Epithelial cell of esophagus (primary cell): ENCODE measurements at places on chromosomes 3 and 15.

GRCh38 chr3:54424292-54424691 is 301.9 kb downstream of the CACNA2D3 start:
- no peak for DNase-seq

DNA sequence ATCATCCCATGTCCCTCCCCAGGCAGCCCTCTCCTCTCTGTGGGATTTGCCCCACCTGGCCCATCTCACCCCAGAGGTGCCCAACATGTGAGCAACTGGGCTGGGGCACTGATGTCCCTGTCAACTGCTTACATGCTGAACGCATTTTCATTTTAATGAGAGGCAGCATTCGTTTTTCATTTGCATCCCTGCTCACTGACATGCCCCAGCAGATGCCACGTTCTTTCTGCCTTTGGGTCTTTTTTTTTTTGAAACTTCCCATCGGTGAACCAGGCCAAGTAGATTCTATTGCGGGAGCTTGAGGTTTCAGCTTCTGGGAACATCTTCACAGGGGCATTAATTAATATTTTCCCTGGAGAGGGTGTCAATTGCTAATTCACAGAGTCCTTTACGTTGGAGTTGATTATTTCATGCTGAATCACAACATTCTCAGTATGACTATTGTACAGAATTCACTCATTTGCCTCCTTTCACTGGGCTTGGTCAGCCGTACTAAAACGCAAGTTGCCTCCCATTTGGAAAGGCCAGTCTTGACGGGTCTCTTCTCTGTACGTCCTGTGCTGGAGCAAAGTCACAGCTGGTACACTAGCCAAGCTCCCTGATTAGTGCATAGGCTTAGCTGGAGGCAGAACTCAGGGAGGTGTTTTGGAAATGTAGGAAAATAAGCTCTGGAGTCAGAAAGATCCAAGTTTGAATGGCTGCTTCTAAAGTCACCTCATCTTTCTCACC is 69.8 kb downstream of the CHRNA7 start:
- no peak for DNase-seq

DNA sequence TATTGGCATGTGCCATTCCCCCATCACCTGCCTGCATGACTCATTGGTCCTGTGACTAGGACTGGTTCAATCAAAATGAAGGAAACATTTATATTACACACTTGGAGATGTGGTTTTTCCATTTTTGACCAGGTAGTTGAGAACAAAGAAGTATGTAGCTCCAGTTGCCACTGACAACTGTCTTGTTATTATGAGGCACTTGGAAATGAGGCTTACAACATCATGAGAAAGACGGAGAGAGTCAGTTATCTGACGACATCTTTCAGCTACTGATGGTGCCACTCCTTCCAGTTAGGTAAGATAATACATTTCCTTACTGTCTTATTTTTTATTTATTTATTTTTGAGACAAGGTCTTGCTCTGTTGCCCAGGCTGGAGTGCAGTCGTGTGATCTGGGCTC is 21.8 kb upstream of the PROK2 start:
- DNase-seq = no peak

- DNase-seq = no peak
These were observed 201.1 kb upstream of the RGMA start for GRCh38 chr15:93289941-93290617.

DNA sequence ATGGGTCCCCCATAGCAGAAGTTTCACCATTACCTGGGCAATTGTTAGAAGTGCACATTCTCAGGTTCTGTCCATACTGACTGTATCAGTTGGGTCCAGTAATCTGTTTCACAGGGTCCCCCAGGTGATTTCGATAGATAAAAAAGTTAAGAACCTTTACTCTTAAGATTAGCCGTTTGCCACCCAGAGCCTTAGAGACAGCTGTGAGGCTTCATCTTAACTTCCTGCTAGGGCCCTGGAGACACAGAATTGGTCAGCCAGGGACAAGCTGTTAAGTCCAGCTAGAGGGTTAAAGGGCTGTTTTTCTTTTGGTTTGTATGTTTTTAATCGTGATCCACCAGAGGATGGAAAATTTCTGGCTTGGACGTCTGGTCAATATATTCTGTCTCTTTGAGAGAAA is 6.7 kb downstream of the FAM162A start:
- DNase-seq = no peak

- no peak for DNase-seq
These were observed 13.3 kb downstream of the HRG start for GRCh38 chr3:186679151-186679550.

GRCh38 chr15:25242957-25243799 is 195.6 kb downstream of the UBE3A start:
- no peak for DNase-seq

DNA sequence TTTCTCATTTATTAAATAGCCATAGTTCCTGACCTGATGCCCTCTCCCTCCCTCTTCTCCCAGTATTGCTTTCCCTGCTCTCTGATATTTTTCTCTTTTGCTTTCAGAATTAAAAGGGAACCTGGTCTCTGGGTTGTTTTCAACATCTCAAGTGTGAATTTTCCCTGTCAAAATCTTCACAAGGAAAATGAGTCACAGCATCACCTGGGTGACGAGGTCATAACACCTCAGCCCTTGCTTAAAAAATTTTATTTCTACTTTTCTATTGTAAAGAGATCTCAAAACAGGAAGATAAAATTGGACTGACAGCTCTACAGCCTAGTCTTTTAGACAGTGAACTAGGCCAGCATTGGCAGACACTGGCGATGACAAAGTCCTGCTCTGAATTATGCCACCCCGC is 40.1 kb downstream of the GAP43 start:
- DNase-seq = no peak

DNA sequence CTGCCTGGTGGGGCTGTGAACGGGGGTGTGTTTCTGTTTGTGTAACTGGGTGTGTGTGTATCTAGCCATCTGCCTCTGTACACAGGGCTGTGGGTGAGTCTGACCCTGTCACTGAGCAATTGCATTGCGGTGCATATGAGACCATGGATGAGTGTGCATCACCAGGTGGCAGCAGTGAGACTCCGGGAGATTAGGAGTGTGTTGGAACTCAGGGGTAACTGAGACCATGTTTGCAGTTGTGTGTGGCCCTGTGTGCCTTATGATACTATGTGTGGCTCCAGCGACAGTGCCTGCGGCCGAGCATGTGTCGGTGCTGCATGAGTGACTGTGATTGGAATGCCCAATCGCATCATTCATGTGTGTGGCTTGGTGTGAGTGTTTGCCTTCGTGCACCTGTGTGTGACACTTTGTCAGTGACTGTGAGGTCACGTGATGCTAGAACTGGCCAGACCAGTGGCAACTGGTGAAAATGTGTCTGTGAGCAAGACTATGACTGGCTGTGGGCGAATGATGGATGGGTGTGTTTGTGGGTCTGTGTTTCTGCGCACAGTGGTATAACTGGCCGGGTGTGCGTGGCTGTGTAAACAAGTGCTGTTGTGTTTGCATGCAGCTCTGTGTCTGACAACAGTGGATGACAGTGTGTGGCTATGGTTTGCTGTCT is 14.0 kb downstream of the VILL start:
- peak; percentile 80 for DNase-seq

- no peak for DNase-seq
These were observed 8.8 kb downstream of the EIF2AK4 start for GRCh38 chr15:39942753-39943150.

DNA sequence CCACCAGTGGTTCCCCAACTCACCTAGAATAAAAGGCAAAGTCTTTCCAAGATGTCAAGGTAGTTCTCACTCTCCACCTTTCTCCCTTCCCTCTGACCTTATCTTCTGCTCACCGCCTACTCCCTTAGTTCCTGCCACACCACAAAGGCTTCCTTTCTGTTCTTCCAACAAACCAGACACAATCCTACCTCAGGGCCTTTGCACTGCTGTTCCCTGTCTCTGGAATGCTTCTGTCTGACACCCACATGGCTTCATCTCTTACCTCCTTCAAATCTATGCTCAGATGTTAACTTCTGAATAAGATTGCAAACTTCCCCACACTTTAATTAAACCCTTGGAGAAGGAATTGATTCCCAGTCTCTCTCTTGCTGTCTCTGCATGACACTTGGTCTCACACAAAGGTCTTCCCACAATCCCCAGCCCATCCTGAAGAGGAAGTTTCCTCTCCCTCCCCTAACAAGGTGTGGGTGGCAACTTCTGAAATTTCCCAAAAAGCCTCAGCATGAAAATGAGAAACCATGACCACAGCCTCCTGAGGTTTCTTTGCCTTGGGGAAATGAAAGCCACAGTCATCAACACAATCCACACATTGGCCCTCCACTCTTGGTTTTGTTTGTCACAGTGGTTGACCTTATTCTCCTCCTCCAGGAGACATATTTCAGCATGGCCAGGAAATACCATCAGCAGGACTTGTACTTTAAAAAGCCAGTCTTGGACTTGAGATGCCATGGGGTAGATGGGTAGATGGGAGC is 3.0 kb upstream of the RYK start:
- no peak for DNase-seq

DNA sequence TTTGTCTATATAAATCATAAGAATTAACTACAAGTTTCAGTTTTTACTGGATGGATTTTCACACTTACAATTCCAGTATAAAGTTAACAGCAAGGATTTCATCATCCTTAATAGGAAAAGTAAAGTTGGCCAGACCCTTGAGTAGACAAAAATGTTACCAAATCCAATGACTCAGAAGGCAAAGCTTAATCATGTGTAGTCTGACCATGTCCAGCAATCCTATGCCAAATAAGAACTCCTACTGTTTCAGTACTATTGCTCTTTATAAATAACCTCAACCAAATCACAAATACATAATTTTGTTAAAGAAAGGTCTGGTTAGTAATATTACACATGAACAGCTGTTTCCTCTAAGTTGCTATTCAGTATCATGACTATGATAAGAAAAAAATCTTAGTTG is 35.0 kb downstream of the PLOD2 start:
- peak; percentile 87 for DNase-seq

GRCh38 chr3:38616658-38617057 is 32.8 kb downstream of the SCN5A start:
- DNase-seq = no peak

- no peak for DNase-seq
These were observed 3.3 kb downstream of the PPP4R2 start for GRCh38 chr3:72999951-73000350.

GRCh38 chr3:141071681-141072260 is 20.6 kb downstream of the SPSB4 start:
- no peak for DNase-seq

GRCh38 chr3:48013288-48013980 is 2.8 kb downstream of the MAP4 start:
- peak; percentile 65 for DNase-seq

DNA sequence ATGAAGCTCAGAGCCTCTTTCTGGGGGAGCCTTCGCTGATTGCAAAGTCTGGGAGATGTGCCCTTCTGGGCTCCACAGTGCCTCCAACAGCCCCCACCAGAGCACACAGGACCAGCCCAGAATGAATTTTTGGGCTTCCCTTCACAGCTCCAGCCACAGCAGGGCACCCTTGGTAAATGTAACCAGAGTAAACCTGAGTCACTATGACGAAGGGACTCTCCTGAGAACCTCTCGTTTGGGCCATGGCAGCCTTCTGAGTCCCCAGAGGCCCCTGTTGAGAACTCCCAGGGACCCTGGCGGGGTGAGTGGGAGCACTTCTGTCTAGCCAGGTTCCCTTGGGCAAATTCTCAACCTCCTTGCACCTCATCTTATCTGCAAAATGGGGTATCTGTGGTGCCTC is 20.8 kb downstream of the FAM3D start:
- no peak for DNase-seq

DNA sequence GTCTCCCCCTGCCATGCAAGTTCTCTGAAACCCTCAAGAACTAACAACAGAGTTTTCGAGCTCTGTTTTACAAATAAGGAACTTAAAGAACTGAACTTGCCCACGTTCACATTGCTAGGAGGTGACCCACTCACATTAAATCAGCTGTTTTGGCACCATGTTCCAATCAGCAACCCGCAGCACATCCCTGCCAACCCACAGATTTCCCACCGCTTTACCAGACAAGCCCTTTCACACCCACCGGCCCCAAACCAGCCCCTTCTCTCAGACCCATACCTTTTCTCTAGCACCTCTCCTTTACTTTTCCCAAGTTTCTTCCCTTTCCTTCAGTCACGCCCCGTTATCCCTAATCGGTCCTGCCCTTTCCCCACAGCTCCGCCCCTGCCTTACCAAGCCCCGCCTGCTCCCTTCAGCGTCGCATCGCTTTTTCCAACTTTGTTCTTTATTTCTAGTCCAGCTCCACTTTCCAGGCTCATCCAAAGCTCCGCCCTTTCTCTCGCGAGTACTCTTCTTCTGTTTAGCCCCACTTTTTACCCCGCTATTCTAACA is 804 bp upstream of the BRPF1 start:
- no peak for DNase-seq

GRCh38 chr15:45377609-45378148 is 665 bp downstream of the GATM start:
- DNase-seq = no peak

DNA sequence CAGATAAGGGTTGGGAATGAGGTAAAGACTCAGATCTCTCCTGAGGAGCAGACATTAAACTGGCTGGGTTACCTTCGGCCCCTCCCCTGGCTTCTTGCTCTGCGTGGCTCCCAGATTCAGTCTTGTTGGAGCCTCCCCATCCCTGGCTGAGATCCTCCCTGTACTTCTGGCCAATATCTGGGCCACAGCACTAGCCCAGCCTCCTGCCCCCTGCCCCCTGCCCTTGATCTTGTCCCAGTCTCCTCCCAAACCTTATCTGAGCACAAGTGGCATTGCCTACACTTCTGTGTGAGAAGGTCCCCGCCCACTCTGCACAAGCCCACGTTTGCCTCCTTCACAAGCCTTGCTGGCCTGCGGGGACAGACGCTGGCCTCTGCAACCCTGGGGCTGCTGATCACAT is 16.8 kb downstream of the PLA2G4F start:
- DNase-seq = no peak

DNA sequence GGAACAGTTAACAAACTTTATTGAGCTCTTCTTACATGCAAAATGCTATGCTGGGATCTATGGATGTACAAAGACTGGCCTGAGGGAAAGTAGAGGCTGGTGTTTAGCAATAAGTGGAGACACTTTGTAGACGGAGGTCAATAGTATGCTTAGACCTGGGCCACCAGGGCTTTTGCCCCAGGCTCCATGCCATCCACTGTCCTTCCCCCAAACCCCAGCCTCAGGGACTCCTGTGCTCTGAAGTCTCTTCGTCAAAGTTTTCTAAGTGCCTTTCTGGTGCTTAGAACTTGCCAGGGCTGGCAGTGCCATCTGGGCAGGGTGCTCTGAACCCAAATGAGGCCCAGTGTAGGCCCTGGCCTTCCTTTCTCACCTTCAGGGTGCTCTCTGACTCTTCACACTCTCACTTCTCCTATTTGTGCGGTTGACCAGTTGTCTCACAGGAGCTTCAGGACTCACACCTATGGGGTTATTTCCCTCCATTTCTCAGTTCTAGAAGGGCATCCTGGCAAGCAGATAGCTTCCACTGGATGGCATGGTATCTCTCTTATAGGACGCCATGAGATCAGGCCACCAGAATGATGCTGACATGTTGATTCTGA is 21.8 kb upstream of the KCNAB1 start:
- no peak for DNase-seq
